ENCODE measurements at places on chromosomes 2 and 18. TPM values are rescaled to one million over a fixed set of nuclear protein-coding genes. Genes with fewer than 3 reads are reported as not detected.

SLC38A11 gene
- polyA plus RNA-seq: 2.9 TPM

MTIF2 gene
- 22.0 TPM for polyA plus RNA-seq

MYL12A gene
- polyA plus RNA-seq: 633 TPM

DNAJC5G gene
- not detected for polyA plus RNA-seq

PIEZO2 gene
- polyA plus RNA-seq: 0.72 TPM

All from adipose tissue (tissue), 3 donors.